Activated CD8-positive, alpha-beta memory T cell treated with anti-CD3 and anti-CD28 coated beads for 24 hours (primary cell): ENCODE measurements at places on chromosomes 2 and 18.

DNA sequence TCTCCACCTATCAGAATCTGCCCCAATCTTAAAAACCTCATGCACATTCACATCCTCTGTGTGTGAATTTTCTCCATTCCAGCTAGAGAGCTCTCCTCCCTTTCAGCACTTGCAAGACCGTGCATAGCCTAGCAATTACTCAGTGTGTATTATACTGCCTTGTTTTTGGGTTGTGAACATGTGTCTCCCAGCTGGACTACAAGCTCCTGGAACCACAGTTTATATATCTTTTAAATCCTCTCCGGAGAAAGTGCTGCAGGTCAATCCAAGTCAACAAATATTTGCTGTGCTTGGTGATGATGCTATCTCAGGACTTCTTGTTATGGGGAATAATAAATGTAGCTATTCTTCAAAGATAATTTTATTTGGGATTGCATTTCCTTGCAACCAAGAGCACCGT lies 58.2 kb upstream of the MEX3C start:
- no peak for DNase-seq

DNA sequence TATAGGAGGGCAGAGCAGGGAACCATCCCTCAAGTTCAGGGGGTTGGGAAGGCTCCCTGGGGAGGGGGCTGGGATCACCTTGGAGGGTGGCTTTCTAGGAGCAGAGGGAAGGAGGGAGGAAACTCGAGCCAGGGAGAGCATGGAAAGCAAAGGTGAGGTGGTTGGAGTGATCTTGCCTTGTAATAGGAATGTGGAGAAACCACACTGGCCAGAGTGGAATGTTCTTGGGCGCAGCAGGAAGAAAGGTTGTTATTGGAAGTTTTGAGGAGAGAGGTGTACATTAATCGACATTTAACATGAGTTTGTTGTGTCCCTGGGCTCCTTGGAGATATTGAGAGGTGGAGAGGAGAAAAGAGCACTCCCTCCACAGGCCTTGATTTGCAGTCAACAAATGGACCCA lies 272.2 kb downstream of the PRKCE start:
- DNase-seq = no peak

DNA sequence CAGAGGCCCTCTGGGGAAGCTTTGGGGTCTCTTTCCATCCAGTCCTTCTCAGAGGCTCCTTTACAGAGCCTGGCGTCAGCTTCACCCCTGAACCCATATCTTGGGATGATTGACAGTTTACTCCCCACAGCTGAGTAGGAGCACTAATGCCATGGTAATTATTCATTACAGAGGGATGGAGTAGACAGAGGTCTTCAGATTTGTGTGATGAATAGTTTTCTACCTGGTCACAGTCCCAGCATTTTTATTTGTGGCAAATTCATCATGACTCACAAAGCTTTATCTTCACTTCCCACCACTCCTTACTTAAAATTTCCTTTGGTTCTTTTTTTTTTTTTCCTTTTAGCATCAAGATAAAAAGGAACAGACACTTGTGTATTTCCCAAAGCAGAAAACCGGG lies 104.2 kb downstream of the CCDC85A start:
- no peak for DNase-seq

- no peak for DNase-seq
Measured at GRCh38 chr18:43364535-43364934, 87.2 kb upstream of the SYT4 start.

DNA sequence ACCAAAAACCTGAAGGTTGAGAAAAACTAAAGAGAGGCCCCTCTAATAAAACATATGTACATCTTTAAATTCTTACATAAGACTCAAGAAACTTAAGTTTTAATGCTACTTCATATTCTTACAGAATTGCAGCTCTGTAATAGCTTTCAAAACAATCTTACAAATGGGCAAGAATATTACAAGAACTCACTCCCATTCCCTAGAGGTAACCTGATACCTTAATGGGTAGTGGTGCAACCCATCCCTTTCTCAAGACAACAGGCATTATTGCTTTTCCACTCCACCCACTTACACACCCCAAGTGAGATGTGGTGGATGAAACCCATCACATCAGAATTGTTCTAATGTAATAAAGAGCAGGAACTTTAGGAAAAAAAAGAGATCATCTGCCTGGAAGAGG lies 103.7 kb downstream of the RBMS1 start:
- no peak for DNase-seq
